ENCODE measurements at places on chromosomes 1 and 21.

DNA sequence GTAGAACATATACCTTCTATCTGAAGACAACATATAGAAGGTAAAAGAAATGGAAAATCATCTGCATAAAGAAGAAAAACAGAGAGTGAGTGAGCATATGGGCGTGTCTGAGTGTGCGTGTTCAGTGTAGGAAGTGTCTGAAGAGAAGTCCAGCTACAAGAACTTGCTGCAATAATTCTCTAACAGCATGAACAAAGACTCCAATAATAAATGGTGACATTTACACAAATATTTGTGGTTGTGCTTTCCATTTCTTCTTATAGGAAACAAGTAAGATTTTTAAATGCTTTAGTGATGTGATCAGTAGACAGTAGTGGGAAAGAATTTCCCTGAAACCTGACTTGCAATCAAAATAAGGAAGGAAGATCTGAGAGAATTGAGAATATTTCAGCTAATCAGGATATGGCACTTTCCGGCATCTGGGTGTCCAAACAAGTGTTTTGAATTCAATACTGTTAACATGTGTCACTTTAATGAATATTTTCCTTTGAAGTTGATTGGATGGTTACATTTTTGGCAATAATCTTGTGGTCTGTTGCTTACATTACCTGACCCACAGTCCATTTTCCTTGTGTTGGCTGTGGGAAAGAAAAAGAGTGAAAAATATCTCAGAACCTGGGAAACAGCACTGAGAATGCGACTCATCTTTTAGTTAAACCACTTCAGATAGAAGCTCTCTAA lies 154.0 kb downstream of the TGFB2 start:
- no peak for DNase-seq

DNA sequence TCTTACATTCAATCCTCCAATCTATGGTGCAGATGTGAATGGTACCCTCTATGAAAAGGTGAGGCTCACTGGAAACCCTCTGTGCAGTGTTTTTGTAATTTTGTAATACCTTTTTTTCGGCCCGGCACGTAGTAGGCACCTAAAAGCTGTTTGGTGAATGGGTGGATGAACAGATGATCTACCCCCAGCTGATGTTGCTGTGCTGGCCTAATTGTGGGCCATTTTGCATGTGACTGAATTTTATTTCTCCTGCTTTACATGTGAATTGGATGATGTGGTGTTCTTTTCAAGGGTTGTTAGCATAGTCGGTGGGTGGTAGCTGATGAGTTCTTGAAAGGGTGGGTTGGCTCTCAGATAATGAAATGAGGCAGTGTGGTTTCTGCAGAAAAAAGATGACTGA lies 10.4 kb downstream of the KDM4A start:
- DNase-seq: no peak

DNA sequence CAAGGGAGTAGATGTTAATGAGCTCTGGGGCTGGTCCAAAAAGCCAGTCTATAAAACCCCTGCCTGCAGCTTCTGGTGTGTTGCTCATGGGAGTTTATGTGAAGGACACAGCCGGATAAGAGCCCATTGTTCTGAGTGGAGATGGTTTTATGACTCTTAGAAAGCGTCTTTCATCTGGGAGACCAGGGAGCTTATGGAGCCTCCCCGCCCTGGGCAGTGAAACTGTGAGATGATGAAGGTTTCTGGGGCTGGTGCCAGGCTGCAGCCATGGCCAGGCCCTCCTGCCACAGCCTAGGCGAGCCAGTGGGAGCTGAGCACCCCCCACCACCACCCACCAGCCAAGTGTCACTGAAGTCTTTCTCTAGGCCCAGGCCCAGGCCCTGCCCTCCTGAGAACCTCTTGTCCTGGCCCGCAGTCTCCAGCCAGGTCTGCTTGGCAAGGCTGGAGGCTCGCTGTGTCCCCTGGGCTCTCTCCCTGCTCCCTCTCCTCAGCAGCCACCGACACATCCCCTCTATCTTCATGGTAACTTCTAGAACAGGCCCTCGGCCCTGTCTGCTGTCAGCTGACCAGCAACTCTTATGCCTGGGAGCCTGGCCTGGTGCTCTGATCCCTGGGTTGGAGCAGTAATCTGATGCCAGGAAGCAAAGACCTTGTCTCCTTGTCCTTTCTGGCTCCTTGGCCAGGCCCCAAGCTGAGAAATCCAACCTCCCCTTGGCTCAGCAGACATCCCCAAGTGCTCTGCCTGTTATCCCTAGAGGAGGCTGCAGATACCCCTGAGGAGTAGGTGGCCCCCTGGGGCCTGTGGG lies 7.6 kb upstream of the ARHGEF10L start:
- DNase-seq: peak; percentile 83

GRCh38 chr21:31558189-31558961 lies 101.1 kb upstream of the SOD1 start:
- DNase-seq: peak; percentile 77

- DNase-seq: no peak
These were observed 570 bp upstream of the PEX10 start for GRCh38 chr1:2412773-2413494.

DNA sequence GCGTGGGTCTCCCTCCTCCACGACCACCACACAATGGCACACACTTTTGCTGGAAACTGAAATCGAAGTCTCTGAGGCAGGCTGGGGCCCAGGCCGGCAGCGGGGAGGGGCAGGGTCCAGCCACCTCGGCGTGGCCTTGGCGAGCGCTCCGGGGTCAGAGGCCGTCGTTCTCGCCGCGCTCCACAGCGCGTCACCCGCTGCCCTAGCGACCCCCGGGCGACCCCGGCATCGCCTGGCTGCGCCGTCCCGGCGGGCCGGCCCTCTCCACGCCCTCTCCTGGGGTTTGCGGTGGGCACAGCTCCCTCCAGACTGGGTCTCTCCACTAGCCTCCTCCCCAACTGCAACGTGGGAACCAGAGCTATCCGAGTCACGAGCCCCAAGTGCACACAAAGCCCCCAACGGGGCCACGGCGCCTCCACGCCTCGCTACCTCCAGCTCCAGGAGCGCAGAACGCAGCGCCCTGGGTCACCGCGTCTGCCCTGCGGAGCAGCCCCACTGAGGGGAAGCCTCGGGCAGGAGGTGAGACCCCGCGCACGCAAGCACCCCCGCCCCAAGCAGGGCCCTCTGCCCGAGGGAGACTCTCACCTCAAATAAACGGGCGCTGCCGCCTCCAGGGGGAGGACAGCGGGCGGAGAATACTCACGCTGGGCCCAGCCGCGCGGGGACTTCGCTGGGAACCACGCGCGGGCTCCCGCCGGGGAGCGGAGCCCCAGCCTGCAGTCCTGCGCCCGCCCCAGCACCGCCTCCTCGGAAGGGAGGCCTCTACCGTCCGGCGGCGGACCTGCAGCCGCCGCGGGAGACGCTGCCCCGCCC lies 134.0 kb upstream of the BARHL2 start:
- peak; percentile 69 for DNase-seq

- DNase-seq: peak; percentile 48
These were observed 41.6 kb downstream of the FAAP20 start for GRCh38 chr1:2152954-2153353.

DNA sequence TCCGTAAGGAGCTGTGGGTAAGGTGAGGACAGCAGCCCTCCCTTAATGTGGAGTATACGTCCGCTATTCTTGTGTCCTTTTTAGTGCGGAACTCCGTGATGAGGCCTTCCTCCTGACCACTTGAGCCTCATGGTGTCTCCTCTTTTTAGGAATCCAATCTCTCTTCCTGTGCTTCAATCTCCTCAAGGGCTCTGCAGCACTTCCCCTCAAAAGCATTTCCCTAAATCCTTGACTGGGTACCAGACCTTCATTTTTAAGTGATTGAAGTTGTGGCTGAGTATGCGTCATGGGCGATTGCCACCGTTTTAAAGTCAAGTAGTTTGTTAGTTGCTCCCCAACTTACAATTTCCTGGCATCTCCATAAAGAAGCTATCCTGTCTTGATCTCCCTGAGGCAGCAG lies 62.8 kb downstream of the SAMSN1 start:
- DNase-seq: no peak

DNA sequence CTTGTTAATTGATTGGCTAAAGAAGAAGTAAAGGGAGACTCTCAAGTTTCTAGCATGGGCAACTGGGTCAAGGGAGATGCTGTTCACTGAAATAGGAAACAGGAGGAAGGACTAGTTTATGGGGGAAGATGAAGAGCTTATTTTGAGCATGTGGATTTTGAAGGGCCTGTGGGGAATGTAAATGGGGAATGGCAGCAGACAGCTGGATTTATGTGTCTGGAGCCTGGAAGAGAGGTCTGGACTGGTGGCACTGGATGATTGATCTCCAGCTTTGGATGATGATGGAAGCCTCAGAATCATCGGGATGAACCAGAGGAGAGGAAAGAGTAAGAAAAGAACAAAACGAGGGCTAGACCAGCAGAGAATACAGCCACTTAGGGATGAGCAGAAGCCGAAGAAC lies 54.9 kb upstream of the ENAH start:
- DNase-seq: no peak

DNA sequence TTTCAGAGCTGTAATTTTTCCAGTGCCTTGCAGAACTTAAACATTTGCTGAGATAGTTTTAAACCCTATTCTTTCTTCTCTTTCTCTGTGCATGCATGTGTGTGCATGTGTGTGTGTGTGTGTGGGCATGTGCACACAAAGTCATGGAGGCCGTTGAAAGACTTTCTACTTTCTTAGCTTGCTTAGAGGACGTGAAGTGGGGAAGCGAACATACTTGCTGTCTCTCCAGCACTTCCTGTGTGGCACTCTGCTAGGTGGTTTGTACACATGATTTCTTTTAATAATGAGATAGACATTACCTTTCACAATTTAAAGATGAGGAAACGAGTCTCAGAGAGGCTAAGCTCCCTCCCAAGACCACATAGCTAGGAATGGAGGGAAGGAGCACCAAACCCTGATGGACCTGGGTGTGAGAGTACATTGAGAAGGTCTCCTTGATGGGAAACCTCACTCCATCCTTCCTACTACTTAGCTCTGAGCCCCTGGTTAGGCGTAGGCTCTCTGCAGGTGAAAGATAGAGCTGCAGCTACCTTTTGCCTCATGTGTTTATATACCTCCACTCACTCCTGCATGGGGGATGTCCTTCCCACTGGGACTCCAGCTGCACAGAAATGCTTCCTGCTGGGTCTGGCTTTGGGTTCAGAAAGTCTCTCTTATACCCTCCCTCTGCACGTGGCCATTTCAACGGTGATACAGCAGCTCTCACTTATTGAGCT lies 101.9 kb upstream of the USP24 start:
- no peak for DNase-seq

- no peak for DNase-seq
These were observed 2.6 kb downstream of the GTF2B start for GRCh38 chr1:88888750-88889149.
